Testis (tissue), 5 donors: ENCODE measurements at places on chromosomes 11 and 22. TPM values are rescaled to one million over a fixed set of nuclear protein-coding genes. Genes with fewer than 3 reads are reported as not detected.

The OR10G6 gene
- not detected for polyA plus RNA-seq

The GGT5 gene
- polyA plus RNA-seq: 27.1 TPM

The SYT13 gene
- polyA plus RNA-seq: 3.3 TPM

The ARHGAP8 gene
- 9.7 TPM for polyA plus RNA-seq

The SEPTIN5 gene
- polyA plus RNA-seq: 33.9 TPM

The KCTD14 gene
- polyA plus RNA-seq: 3.8 TPM

The CCDC116 gene
- polyA plus RNA-seq: 54.0 TPM

The MMP10 gene
- polyA plus RNA-seq: 1.1 TPM

The ZP1 gene
- 11.2 TPM for polyA plus RNA-seq

DNA sequence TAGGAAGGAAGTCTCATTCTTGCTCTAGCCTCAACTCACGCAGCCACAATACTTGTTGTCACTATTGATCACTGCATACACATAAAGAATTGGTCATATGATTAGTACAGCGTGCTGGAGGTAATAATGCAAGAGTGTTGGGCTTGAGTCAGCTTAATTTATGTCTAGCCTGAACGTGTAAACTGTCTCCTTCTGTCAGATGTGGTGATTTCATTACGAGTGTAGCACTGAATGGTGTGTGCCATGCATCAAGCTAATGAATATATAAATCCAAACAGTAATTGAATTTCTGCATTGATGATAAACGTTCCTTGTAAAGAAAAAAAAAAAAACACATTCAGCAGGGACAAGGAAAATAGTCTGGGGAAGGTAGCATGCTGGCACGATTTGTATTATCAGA, 396.2 kb upstream of the RAG2 start:
- DNase-seq: no peak

GRCh38 chr11:45869551-45869950, 15.9 kb upstream of the MAPK8IP1 start:
- DNase-seq: no peak

DNA sequence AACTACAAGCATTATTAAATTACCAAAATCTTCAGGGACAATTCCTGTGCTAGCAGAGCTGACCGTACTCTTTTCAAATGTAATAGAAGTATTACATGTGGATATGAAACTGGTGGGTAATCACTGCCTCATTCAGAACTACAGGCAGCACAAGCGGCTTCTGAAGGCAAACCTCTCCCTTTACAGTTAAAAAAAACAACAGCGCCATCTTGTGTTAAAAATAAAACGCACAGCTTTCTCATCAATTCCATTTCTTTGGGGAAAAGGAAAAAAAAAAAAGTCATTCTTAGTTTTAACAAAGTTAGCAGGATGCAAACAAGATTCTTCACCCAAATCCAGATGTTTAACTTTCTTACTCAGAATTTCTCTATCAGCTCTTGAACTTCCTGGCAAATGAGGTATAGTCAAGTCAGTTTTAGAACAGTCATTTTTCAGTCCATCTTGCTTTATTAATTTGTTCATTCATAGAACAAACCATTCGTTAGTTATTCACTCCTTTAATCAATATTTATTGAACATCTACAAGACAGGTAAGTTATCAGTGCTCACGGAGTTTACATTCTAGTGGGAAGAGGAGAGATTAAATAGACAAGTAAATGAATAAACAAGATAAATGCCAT, 331.8 kb upstream of the MPPED2 start:
- peak; percentile 20 for DNase-seq

- no peak for DNase-seq
Measured at GRCh38 chr11:66012946-66013761, 1.3 kb downstream of the CST6 start.

DNA sequence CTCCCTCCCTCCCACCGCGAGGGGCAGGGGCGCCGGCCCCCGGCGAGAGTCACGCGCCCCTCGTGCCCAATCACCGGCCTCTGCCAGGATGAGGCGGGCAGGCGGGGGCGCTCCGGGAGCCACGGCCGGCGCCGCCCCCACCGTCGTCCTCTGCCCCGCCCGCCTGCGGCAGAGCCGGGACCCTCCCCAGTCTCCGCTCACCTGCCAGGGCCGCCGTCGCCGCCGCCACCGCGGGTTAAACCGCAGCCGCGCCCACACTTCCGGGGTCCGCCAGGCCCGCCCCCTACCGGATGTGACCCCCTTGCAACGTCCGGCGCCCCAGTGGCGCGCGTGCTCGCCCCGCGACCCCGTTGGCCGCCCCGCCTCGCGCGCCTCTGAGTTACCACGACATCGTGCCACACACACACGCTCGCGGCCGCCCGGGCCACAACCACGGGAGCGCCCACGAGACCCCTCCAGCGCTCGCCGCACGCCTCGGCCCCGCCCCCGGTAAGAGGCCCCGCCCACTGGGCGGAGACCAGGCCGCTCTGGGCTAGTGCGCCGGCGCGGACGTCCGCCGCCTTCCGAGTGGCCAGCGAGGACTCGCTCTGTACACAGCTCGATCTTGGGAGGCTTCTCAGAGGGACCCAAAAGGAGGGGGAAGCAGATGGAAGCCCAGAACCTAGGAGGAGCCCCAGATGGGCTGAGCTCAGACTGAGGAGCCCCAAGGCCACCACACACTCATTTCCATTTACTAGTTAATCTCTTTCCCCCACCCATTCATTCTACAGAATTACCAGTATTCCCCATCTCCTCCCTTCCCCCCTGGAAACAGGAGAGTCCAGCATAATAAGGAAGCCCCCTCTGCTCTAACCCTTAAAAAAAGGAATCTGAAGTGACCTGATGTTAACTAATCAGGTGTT, at the start of gene VPS37C:
Gene VPS37C, minus strand, starts transcription at position 237 of the 902 bp plus-strand sequence. CDS start 22,597 bp downstream, outside the sequence.
- peak; percentile 92 for DNase-seq

- DNase-seq: no peak
Measured at GRCh38 chr22:25085156-25085555, 114.5 kb upstream of the CRYBB3 start.

- DNase-seq: no peak
Measured at GRCh38 chr11:45215098-45215865, 68.8 kb downstream of the PRDM11 start.

DNA sequence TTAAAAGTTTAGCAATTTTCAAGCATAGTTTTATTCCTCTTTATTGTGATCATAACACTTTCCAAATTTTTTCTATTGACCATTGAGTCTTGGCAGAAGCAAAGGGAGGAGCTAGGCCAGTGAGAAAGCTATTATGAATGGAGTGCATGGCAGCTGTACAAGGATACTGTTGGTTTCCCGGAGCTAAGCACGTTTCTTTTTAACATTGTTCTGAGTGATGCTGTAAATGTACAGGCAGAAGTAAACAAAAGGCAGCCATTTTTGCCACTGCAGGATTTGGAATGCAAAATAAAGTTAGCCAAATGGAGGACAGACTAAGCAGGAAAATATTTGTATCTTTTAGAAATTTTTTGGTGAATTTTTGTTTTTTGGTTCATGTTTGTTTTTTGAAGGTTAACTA, 16.2 kb downstream of the CBL start:
- no peak for DNase-seq

GRCh38 chr22:30198921-30199320, 47.6 kb downstream of the LIF start:
- DNase-seq: no peak

DNA sequence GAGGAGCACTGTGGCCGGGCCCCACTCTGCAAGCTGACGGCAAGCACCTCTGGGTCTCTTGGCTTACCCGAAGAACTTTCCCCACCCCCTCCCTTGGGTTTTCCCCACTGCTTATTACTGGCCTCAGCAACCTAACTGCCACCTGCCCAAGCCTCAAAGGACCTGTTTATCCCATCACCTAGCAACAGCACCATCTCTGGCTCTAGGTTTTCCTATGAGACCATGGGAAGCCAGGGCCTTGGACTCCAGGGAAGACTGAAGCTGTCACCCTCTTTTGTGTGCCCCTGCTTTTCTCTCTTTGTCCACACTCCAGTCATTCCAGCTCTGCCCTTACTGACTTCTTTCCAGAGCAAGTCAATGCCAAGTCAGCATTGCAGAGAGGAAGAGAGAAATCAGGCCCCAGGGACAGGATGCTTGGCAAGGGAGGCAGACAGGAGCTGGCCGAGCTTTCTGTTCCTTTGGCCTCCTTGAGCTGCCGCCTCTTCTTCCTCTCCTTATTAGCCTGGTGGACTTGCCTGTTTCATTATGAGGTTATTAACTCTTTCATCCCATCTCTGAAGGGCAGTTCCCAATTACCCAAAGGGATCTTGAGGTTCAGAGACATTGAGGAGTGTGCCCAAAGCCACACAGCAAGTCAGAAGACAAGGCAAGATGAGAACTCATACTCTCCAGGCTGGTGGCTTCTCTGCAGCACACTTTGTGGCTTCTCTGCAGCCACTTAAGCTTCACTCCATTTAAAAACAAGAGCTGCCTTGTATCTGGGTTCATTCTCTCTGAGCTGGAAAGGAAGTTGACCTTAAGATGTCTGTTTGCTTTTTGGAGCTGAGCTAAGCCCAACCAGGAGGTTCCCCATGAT, at the start of gene SMIM35:
Gene SMIM35, minus strand, starts transcription at position 51 of the 856 bp plus-strand sequence. CDS start 206 bp downstream, outside the sequence.
- DNase-seq: peak; percentile 21

- no peak for DNase-seq
Measured at GRCh38 chr11:107180236-107180635, 162.0 kb upstream of the GUCY1A2 start.

DNA sequence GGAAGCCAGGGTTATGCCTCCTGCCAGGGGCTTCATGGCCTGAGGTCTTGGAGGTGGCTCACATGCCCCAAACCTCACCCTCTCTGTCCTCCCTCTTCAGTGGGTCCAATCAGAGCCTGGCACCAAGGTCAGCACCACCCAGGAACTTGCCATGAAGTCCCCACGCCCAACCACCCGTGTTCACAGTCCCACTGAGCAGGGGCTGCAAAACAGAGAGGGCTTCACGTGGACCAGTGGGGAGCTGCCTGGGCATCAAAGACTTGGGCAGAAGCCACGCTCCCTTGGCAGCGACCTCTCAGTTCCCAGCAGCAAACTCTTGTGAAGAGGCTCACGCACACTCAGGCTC, 425.8 kb upstream of the B3GAT1 start:
- no peak for DNase-seq

DNA sequence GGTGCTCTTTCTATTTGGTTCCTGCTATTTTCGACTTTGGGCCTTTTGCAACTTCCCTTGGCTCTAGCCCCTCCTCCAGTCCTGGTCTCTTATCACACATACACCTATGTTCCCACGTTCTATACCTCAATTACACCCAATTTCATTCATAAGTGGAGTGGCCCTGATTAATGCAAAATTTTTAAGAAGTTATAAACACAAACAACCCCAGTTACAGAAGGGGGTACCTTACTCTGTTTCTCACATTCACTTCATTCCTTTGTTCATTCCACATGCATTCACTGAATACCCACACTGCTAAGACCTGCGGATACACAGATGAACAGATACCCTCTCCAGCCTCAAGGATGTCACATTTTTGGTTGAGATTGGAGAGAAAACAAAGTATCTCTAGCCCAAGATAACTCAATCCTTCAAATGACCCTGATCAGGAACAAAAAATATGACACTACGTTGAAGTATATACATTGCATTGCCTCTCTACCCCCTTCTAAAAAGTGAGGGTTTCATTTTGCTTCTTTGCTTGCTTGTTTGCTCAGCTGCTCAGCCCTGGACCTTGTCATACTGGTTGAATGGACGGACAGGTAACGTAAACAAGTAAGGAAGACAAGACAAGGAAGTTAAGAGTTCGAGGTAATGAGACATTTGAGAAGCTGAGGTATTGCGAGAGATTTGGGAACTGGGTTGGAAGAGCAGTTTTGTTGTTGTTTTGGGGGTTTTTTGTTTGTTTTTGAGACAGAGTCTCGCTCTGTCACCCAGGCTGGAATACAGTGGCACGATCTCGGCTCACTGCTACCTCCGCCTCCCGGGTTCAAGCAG, 3.6 kb upstream of the VPS37C start:
- DNase-seq: no peak

DNA sequence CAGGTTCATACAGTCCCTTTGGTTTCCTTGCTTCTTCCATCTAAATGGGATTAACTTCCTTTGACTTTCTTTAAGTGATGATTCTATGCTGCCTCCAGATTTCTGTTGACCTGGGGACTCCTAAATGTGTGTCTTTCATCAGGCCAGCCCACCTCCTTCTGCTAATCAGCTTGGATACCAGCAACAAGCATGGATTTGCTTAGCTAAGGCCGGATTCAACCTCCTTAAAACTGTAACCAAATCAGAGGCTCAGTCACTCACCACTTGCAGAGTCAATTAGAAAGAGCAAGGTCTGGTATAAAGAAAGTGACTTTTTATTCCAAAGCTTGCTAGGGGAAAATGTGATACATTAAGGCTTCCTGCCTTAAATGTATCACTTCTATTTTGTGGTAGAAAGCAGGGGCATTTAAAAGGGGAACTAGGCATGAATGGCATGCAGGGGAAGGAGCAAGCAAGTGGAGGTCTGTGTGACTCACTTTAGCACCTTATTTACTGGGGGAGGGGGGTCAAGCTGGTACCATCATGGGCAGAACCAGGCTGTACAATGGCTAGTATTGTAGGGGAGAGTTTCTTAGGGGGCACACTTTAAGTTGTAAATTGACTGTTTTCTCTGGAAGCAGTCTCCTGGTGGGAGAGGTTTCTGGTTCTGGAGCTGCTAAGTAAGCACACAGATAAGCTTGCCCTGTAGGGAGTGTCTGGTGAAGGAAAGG, 239.0 kb upstream of the PDGFD start:
- no peak for DNase-seq

GRCh38 chr11:72233056-72233772, 8.6 kb downstream of the INPPL1 start:
- DNase-seq: peak; percentile 8

- DNase-seq: no peak
Measured at GRCh38 chr22:32052936-32053791, 10.1 kb downstream of the SLC5A1 start.

- no peak for DNase-seq
Measured at GRCh38 chr22:49119551-49119952, 708.1 kb downstream of the BRD1 start.
